Choroid plexus epithelial cell (primary cell): ENCODE measurements at places on chromosomes 11 and 22.

DNA sequence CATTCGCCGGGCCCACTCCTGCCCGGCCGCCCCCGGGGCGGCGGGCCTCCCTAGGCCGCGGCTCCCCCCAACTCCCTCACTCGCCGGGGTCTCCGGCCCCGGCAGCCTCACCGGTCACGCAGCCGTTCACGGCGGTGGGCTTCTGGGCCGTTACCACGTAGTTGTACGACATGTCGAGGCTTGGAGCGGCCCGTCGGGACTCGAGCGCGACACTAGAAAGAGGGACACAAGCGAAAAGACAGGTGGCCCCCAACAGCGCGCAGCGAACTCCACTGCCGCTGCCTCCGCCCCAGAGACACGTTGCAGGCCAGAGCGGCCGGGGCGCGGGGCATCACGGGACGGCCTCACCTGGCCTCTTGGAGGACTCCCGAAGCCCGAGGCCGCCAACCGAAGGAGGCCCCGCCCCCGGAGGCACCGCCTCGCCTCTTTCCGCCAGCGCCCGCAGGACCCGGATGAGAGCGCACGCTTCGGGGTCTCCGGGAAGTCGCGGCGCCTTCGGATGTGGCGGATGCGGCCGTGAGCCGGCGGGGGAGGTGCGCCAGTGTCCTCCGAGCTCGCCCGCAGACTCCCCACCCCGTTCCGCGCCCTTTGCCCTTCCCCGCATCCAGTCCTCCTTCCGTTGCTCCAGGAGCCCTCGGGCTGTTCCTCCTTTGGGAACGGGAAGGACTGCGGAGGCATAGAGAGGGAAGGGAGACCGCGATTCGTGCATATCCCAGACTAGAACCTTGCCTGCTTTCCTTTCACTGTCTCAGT, at the start of the genes DDB1 and TKFC:
DDB1 (minus strand) TSS at position 309 of the 753 bp plus-strand sequence; CDS start at position 172, 137 bp downstream.
TKFC (plus strand) TSS at position 432 of the 753 bp plus-strand sequence. CDS start 1,501 bp downstream, outside the sequence.
- DNase-seq = peak; percentile 93

DNA sequence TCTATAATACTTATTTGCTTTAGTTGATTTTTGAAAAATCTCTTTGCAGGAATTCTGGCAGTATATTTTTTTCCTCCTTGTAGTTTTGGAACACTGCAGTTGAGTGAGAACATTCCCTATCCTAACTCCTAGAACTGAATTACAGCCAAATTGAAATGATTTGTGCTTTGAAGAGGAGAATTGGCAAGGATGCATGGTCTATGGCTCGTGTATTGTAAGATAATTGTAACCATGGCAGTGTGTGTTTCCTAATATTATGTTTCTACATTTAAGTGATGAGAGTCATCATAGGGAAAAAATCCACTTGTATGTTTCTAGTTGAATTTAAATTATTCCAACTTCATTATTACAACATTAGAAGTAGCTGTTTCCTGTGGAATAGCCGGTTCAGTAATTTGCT, 80.9 kb upstream of the MYO18B start:
- no peak for DNase-seq

GRCh38 chr22:39454385-39454871, 2.4 kb upstream of the MGAT3 start:
- no peak for DNase-seq

GRCh38 chr11:16790486-16791190, 52.2 kb downstream of the C11orf58 start:
- DNase-seq = no peak

DNA sequence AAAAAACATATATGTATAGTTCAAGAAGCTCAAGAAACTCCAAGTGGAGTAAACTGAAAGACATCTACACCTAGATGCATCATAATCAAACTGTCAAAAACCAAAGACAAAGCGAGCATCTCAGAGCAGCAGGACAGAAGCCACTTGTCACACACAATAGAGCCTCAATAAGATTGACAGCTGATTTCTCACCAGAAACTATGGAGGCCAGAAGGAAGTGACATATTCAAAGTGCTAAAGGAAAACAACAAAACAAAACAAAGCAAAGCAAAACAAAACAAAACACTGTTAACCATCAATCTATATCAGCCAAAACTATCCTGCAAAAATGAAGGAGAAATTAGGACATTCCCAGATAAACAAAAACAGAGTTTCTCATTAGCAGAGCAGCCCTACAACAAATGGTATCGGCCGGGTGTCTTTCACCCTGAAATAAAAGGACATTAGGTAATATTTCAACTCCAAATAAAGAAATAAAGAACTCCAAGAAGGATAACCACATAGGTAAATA, 65.8 kb upstream of the SEPTIN5 start:
- DNase-seq = peak; percentile 9

GRCh38 chr11:17649696-17650095, 69.7 kb upstream of the MYOD1 start:
- DNase-seq = no peak

- no peak for DNase-seq
These were observed 30.4 kb upstream of the SHANK2 start for GRCh38 chr11:71282581-71283351.

GRCh38 chr11:27860811-27861210, 160.6 kb upstream of the BDNF start:
- no peak for DNase-seq

GRCh38 chr22:24543185-24543601, 11.7 kb downstream of the GUCD1 start:
- DNase-seq = no peak
